ENCODE measurements at places on chromosomes 11 and 22. TPM values are rescaled to one million over a fixed set of nuclear protein-coding genes. Genes with fewer than 3 reads are reported as not detected.

AMPD3 gene
- total RNA-seq: 2.7 TPM

RHOG gene
- 12.3 TPM for total RNA-seq

RAG2 gene
- total RNA-seq: not detected

ADAMTS8 gene
- total RNA-seq: 0.28 TPM

GRAP2 gene
- total RNA-seq: not detected

CADM1 gene
- 4.6 TPM for total RNA-seq
